Anterior cingulate cortex (tissue), 58 donors: ENCODE measurements at places on chromosomes 12 and 14.

DNA sequence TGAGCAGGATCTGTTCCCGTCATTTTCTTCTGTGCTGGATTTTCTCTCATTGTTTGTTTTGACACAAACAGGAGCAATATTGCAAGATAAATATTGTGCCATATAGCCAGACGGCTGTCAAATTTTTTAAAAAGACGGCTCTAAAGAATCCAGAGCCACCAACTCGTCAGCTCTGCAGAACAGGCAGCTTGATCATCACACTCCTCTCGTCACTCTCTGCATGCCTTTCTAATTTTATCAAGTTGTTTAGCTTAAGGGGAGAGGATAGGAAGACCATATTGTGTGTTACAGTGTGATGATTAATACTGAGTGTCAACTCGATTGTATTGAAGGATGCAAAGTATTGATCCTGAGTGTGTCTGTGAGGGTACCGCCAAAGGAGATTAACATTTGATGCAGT, 562.8 kb downstream of the GALC start:
- DNase-seq: no peak

DNA sequence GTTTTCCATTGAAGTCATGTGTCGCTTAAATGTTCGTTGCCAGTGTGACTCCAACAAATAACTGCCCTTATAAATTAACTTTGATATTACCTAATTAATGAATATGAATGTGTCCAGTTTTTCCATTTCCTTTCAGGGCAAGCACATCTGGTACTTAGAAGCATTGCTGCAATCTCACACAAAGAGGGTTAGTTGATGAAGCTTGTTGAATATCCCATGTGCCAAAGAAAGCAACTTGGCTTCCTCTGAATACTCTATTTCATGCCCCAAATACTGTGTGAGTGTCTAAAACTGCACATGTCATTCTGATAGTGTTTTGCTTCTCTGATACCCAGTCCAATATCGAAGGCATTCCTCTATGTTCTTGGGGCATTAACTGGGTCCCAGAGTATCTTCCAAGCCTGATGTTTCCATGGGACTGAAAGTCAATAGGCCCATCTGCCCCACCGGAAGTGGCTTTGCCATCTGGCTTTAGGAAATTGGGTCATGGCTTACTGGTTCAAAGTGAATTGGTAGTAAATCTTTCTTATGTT, 75.8 kb upstream of the CNTN1 start:
- no peak for DNase-seq

DNA sequence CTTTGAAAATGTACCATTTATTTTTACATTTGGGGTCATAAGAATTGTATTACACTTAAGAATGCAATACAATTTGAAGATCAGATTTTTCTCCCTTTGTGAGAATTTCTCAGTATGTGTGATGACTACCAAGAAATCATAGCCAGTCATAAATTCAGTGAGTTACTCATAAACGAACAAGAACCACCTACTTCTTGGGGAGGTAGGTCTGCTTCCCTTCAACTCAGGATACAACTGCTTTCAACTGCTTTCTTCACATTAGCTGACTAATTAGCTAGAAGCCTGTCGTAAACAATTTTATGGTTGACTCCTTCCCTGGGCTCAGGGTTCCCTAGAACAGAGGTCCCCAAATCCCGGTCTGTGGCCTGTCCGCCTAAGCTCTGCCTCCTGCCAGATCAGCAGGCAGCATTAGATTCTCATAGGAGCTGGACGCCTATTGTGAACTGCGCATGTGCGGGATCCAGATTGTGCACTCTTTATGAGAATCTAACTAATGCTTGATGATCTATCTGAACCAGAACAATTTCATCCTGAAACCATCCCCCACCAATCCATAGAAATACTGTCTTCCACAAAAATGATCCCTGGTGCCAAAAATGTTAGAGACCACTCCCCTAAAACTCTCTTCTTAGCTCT, 3.7 kb downstream of the ANG start:
- DNase-seq: no peak

DNA sequence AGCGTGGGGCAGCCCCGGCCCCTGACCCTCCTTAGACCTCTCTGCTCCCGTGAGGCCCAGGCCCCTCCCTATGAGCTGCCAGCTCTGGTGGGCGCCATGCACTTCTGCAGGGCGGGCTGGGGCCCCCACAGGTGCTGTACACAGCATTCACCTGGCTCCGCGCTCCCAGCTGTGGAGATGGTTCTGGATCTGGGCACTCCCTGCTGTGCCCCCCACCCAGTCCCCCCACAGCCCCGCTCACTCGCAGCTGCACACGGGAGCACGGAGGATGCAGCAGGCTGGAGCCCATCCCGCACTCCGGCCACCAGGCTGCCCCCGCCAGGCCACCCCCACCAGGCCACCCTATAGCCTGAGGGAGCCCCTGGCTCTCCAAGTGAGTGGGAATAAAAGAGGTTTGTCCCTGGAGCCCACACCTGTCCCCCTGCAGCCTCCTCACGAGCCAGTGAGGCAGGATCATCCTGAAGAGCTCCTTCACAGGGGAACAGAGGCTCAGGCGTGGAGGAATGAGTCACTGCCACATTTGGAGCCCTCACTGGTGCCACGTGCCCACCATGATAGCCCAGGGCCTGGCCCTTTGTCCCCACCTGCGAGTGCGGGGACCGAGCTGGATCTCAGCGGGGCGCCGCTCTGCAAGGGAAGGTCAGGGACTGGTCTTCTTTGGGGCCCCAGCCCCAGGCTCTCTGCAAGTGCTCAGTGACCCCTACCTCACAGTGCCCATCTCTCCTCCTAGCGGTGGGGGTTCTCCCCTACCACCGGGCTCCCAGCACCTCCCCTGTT, 1.9 kb downstream of the ADSS1 start:
- DNase-seq: no peak

DNA sequence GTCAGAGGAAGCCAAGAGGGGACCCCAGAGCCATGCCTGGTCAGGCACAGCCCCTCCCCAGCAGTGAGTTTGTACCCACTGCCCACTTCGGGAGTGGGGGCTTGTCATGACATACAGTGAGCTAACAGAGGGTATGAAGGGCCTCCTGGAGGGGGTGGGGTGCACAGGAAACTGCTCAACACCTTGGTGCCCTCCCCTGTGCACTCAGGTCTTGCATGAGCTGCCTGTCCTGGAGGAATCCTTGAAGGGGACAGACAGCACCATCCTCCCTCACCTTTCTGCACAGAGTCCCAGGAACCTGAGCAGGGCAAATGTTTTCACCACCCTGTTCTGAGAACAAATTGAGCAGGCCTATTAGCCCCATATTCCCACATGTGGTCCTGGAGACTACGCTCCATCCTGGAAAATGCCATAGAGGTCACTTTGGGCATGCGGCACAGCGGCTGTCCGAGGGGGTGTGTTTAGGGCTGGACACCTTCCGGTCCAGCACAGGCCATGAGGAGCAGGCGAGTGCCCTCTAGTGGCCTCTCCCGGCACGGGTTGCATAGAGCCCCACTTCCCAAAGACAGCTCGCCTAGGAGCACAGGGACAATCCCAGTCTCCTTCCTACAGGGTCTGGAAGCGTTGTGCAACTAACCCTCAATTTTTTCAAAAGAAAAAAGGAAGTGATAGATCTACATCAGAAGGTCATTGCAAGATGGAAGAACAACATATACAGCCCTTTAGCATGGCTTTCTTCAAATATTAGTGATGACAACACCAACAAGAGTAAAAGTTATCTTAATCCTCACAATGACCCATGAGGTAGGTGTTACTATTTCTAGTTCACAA, 31.9 kb upstream of the ZFP36L1 start:
- DNase-seq: peak; percentile 26

- no peak for DNase-seq
Observed at GRCh38 chr12:6780573-6780972, 8.3 kb downstream of the LAG3 start.

GRCh38 chr12:64687816-64688215, 71.4 kb downstream of the GNS start:
- no peak for DNase-seq

DNA sequence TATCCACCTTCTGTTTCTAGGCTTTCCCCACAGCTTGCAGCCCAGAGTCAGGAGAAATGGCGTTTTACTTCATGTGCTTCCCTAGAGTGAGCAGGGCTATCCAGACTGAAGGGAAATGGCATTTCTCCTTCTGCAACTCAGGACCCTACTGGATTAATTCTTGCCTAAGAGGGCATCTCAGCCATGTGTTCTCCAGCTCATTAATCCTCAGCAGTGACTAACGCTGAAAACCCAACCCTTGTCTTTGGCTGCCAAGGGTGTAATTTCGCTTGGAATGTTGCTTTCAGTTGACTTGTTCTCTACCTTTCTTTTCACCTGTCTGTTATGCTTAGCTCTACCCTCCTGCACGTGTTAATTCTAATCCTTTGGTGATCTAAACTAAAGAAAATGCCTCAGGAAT, 21.0 kb upstream of the EMP1 start:
- no peak for DNase-seq

- no peak for DNase-seq
Observed at GRCh38 chr12:45244561-45245343, 28.9 kb downstream of the ANO6 start.

- no peak for DNase-seq
Observed at GRCh38 chr14:94392510-94392935, 4.1 kb upstream of the SERPINA1 start.

GRCh38 chr12:88633312-88633711, 53.0 kb upstream of the KITLG start:
- DNase-seq: no peak

DNA sequence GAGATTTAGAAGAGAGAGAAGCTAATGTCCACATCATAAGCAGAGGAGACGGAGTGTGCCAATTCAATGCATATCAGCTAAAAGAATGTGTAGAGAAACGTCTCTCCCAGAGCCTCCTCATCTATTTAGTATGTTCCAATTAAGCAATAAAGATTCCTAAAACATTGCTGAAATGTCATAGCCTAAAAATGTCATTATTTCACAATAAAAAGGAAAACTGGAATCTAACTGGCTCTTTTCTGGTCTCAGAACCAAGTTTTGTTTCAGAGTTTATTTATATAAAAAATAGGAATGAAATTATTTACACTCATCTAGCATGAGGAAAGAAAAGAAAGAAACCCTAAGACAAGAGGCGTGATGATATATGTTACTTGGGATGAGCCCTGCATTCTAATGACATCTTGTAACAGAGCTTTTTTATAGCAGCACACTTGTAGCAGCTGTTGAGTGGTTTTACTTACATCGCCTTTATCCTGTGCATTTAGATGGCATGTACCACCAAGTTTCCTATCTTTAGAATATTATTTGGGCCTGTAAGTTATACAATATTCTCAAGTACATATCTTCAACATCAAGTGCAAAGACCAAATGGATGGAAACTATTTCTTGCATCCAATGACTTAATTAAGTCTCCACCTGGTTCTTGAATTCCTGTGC, 266.3 kb upstream of the PRKD1 start:
- no peak for DNase-seq

DNA sequence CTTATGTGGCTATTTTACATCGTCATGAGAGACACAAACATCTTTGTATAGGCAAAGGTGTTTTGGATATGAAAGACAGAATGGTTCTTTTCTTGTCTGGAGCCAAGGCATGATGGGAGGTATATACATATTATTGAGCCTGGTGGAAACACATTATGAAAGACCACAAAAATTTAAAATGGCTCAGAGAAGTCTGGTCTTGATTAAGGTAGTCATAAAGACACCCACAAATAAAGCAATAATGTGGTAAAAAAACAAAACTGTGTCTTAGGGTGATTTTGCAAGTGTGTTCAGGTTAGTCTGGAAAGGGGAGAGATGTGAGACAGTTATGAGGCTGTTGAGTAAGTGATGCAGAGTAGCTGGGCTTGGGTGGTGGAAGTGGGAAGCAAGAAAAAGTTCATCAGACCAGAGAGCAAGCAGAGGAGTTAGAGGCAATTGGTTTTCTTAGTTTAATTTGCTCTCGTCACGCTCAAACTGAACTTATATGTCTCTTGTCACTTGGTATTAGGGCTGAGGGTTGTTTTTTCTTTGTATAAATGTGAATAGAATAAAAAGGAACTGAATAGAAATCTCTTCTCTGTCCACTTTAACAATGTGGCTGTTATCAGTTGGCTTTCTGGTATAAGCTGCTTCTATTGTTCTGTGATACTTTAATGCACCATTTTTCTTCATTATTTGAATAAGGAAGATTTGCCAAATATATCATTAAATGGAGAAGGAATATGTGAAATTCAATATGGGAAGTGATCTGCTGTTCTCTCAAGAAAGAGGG, 115.0 kb downstream of the AKAP6 start:
- DNase-seq: no peak

- DNase-seq: no peak
Observed at GRCh38 chr14:95339301-95339865, 19.7 kb upstream of the CLMN start.

DNA sequence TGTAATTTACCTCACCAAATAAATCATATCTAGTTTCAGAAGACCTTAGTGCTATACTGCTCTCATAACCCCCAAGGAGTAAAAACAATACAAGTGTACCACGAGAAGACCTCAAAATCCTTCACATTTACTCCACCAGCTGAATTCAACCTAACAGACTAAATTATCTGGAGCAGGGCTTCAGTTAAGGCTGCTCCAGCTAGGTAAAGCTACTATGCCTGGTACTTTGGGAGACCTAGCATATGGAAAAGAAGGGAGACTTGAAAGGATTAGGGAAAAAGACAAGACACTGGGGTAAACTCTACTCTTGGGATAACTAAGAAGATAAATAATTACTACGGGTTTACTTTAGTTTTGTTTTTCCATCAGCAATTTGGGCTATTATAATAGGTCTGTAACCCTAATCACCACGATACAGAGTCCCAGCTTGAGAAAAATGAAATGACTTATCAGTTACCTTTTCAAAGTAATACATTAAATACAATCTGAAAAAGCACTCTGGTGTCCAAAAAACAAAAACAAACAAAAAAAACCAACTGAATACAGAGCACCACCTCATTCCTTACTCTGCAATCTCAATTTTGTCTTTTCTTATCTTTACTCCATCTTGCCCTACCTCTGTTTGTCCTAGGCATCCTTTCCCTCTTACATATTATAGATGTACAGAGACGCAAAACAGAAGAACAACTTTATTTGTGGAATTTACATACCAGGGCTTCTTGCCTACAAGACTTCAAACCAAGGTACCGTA, 2.1 kb downstream of the EML5 start:
- DNase-seq: no peak

GRCh38 chr14:82861313-82861712, 1327.7 kb upstream of the SEL1L start:
- DNase-seq: no peak

DNA sequence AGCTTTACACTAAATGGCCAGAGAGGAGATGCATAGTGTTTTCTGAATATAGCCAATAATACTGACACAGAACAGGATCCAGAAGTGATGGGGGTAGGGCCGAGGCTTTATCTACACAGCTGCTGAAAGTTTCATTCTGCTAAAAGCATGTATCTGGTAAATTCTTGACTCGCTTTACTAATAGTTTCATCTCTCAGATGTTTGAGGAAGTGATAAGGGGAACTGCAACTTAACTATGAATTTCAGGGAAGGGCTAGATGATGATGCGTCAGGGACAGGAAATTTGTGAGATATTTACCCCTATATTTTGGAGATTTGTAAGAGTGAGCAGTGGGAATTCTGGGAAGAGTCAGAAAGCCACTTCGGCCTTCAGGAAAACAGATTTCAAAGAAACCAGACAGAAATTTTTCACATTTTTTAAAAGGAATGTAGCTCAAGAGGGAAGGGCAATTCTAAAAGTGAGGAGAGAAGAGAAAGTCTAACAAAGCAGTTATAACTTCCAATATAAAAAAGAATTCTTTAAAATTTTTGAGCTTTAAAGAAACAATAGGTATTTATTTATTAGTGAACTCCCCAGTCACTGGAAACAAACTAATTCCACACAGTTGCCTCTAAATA, 243.1 kb downstream of the BCAT1 start:
- DNase-seq: no peak
